Endothelial cell of umbilical vein (primary cell): ENCODE measurements at places on chromosomes 5 and 9. TPM values are rescaled to one million over a fixed set of nuclear protein-coding genes. Genes with fewer than 3 reads are reported as not detected.

Gene CCDC69
- 4.3 and 4.5 TPM in 2 replicates for total RNA-seq

DNA sequence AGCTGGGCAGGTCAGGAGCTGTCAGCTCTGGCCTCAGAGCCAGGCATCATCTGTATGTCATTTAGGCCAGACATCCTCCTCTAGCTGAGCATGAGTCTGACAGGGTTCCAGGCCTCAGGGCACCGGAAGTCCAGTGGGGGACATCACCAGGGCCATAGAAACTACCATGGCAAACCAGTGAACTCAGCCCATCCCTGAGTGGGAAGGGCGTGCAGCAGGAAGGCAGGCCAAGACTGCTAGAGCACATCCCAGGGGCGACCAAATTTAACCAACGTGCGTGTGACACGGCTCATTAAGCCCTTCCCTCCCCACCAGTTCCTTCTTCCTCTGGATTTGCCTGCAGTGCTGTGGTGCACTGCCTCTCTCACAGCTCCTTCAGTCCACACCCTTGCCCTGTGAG lies 75.9 kb downstream of the COL27A1 start:
- no peak for DNase-seq

DNA sequence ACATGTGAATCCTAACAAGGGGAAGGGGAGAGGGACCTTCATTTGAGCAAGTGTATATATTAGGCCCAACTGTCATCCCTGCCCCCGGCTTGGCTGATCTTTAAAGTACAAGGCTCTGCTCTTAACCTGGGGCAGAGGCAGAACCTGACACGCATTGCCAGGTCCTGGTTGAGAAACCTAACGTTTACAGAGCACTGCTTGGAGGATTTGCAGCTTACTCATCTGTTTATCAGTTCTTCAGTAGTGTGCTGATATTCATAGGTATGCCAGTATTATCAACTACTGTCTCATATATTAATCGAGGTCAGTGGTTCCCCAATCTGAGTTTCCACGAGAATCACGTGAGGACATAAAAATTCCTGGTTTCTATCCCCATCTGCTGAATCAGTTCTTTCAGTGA lies 50.4 kb downstream of the ACO1 start:
- no peak for DNase-seq

DNA sequence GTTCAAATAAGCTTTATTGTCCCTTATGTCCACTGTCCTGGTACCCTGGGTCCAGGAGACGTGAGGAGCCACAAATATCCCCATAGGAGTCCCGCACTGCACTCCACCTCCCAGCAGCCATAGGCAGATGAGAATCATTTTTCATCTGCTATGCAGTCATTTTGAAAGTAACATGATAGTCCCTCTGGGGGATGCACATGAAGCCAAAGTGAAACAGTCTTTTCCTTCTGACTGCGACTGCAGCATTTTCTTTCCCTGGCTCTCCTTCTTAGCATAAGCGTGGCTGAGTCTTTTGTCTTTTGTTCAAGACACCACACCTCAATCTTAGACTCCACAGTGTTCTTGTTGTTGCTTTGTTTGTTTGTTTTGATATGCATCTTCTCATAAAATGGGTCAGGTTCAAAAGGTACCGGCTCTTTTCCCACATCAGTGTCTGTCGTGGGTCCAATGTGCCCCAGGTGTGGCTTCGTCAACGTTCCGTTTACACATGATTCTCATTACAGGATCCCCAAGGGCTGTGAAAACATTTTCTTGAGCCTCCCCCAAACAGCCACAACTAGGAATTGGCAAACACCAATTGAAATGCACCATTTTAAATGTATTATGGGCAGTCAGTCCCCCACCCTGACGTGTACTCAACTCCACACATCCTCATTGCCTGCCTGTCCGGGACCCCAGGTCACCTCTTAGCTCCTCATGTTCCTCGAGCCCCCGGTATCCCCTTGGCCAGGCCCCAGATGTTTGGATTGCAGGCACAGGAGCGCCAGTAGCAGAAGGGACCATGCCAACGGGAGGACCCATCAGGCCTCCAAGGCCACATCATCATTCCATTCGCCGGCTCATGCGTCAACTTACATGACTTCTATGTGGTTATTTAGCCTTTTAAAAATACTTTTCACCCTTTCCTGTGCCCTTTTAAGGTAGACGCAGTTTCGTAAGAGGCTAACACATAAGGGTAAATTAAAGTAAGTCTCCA lies 237.8 kb upstream of the DAPK1 start:
- no peak for DNase-seq
